ENCODE measurements at places on chromosomes 3 and 15.

DNA sequence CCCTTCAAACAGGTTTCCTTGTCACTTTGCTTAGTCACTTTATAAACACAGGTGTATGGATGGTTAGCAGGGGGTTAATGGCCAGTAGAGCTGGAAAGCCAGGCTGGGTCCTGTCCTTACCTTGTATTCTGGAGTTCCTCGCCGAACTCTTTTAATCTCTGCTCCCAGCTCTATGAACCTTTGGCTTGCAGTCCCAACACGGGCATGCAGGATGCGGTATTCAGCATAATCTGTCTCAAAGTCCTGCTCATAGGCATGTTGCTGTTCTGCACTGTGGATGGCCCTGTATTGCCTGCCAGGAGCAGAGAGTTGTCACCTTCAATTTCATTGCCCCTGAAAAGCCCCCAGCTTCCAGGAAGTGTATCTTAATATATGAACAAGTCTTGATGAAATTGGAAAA lies 2.7 kb downstream of the ELL3 start:
- DNase-seq = no peak

DNA sequence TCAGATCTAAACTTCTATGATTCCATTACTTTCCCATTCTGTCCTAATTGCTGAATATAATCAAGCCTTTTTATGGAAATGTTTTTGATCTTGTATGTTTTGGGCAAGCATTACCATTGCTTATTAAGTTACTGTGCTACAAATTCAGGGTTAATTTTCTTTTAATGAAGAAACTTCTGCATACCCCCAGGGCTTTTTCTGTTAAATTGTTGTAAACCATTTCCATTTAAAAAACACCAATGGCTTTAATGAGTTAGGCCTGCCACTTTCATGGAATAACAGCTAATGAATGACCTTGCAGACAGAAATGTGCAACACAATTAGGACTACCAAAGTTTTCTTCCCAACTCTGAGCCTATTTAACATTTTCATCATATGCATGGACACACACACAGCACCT lies 150.0 kb downstream of the DIPK2A start:
- no peak for DNase-seq

- DNase-seq = peak; percentile 40
Measured at GRCh38 chr15:55917881-55918296, 75.5 kb downstream of the NEDD4 start.

DNA sequence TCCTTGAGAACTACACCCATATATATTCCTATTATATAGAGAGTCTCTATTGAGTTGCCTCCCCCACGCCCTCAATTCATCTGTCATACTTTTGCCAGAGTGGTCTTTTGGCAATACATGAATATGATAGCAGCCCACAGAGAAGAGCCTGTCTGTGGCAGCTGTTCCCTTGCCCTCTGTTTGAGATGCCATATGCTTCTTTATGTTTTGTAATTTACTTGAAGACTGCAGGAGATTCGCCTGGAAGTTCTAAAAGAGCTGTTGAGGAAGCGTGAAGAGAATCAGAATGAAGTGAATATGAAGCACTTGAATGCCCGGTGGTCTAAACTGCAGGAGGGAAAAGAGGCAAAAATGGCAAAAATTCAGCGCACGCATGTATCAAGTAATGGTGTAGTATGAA lies 27.2 kb downstream of the CFAP91 start:
- no peak for DNase-seq

DNA sequence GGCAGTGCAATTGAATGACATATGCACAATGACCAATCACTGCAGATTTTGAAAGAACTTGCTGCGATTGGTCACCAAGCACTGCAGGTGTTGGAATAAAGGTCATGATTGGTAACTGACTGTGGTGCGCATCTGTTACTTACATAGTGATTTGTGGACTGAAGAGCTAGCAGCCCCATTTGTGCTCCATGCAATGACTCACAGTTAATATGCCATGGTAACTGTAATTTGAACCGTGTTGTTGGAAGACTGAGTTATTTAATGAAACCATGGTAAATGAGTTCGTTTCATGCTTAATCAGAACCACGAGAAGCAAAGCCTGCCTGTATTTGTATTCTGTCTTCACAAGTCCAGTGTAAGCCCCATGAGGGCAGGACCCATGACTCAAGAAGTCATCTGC lies 220.5 kb downstream of the TJP1 start:
- DNase-seq = no peak

GRCh38 chr3:120088622-120089021 lies 5.6 kb downstream of the GSK3B start:
- no peak for DNase-seq

- no peak for DNase-seq
Measured at GRCh38 chr3:41304593-41304992, 105.3 kb downstream of the CTNNB1 start.

- DNase-seq = no peak
Measured at GRCh38 chr3:50524746-50525145, 21.3 kb upstream of the CACNA2D2 start.

DNA sequence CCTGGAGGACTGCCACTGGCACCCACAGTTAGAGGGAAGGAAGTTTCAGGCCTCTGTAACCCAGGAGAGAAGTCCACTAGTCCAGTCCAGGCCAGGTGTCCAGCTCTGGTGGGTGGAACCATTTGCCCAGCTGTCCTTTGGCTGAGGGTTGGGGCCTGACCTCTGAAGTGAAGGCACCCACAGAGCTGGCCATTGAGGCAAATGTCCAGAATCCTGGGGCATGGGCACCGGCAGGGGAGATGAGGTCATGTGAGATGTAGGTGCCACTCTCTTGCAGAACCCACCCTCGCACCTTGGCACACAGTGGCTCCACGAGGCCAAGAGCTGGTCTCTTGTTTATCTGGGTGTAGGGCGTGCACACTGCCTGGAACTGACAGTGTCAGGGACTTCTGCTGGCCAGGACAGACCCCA lies 162.8 kb downstream of the SMAD6 start:
- no peak for DNase-seq

DNA sequence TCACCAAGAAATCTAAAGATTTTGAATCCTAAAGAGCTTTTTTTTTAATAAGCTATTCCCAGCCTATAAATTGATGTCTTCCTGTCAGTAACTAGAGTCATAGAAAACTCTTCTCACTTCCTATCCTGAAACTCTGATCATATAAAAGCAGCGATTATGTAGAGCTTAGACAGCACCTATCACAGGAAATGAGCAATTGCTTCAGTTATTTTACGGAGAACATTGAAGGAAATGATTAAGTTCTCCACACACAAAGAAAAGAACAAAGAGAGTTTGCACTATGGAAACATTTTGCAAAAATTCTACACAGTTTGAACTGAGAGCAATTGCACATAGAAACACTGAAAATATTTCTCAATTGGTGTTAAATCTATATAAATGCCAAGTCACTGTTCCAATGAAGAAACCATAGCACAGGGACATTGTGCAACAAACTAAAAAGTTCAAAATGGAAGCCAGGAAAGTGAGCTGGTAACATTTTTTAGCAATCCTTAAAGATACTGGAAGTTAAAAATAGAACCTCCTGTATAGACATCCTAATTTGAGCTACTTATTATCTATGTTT lies 291.5 kb upstream of the ARHGEF26 start:
- DNase-seq = no peak

DNA sequence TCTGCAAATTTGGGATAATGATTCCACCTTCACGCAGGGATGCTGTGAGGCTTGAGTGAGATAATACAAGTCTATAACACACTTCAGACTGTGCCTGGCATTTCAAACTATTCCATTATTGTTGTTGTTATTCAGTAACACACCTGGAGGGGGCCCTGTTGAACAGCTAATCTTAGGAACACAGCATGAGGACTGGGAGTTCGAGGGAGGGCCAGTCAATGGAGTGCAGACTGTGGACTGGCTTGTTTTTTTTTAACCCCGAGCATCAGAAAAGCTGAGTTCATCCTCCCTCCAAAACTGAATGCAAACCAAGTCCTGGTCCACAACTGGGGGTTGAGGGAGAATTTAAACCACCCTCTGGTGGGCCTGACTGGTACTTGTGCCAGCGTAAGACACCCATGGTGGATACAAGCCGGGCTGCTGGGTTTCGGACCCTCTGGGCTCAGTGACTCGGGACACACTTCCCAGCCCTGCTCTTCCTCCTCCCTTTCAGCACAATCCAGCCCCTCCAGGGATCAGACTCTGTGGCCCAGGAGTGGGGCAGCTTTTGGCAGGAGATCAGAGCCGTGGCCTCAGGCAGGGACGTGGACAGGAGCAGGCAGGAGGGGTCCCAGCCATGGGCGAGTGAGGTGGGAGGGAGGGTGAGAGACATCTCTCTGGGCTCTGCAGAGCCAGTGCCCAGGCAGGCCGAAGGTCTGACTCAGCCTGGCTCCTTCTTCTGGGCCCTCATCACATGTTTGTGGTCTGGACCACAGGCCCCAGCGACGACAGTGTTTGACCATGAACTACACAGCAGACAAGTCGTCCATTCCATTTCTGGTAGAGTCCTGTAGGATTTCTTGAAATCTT lies 36.3 kb upstream of the MEX3B start:
- no peak for DNase-seq

- no peak for DNase-seq
Measured at GRCh38 chr3:111285694-111286093, 214.1 kb downstream of the NECTIN3 start.

DNA sequence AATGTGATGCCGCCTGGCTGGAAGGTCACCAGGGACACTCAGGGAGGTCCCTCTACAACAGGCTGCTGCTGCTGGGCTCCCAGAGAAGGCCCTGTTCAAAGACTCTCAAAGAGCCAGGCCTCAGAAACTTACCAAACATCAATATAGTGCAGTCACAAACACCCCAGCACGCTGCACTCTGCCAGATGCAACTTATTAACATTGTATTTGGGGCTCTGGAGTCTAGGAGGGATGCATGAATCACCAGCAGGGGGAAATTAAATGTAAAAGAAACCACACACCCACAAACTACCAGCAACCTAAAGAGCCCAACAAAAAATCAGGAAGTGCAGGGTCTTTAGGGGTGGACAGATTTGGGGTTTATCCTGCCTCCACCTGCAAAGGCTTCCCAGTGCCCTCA lies 74.6 kb upstream of the SPATA12 start:
- no peak for DNase-seq

DNA sequence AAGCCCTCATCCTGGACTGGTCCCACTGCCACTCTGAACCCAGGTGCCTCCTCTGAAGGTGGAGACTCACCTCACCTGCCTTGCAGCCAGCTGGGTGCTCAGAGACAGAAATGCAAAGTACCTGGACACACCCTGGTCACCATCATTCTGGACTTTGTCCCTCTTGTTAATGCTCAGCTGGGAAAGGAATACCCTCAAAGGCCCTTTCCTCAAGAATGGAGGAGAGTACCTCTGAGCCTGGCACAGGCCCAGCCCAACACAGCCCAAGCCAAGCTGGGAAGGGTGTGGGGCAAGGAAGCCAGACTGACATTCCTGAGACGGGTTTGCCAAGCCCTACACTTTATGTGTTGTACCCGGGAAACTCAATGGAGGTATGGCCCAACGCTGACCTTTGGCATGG lies 983 bp upstream of the ALAS1 start:
- no peak for DNase-seq

GRCh38 chr15:45829336-45830153 lies 194.7 kb downstream of the SQOR start:
- no peak for DNase-seq

GRCh38 chr3:134060561-134061385 lies 31.0 kb upstream of the SLCO2A1 start:
- no peak for DNase-seq

GRCh38 chr3:105369500-105370371 lies 3.0 kb downstream of the ALCAM start:
- DNase-seq = peak; percentile 75

- DNase-seq = no peak
Measured at GRCh38 chr15:81281766-81282605, 42.0 kb downstream of the STARD5 start.

- peak; percentile 32 for DNase-seq
Measured at GRCh38 chr15:98801234-98801561, 152.9 kb downstream of the IGF1R start.

GRCh38 chr3:191424881-191425280 lies 36.1 kb upstream of the PYDC2 start:
- DNase-seq = no peak

GRCh38 chr3:44104668-44105321 lies 136.9 kb upstream of the TOPAZ1 start:
- DNase-seq = peak; percentile 9

GRCh38 chr3:138879541-138880380 lies 45.0 kb upstream of the PIK3CB start:
- DNase-seq = no peak

GRCh38 chr3:127787071-127787490 lies 35.2 kb downstream of the MGLL start:
- DNase-seq = no peak

All from CD8-positive, alpha-beta T cell (primary cell).